ENCODE measurements at places on chromosomes 7 and 10.

GRCh38 chr7:157151626-157152339 is 13.1 kb downstream of the UBE3C start:
- DNase-seq = peak; percentile 63

GRCh38 chr10:131167036-131167860 is 144.3 kb downstream of the TCERG1L start:
- DNase-seq = no peak

DNA sequence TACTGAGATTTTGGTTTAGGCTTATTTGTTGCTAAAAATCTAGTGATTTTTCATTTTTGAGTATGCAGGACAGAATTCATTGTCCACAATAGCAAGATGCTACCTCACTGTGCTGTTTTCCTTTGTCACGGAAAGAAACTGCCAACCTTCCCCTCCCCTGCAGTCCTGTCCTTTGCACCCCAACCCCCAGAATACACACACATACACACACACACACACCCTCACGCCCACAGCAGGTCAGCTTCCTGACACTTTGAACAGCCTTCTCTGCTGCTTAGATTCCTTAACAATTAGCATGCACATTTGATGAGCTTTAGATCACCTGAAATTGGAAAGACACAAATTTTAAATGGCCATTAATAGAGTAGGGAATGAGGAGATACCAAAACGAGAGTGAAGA is 32.1 kb downstream of the ARMC3 start:
- no peak for DNase-seq

GRCh38 chr10:120162471-120162870 is 269.9 kb downstream of the SEC23IP start:
- DNase-seq = no peak

GRCh38 chr7:28192786-28193585 is 12.4 kb upstream of the JAZF1 start:
- DNase-seq = no peak

- DNase-seq = no peak
These were observed 108.5 kb downstream of the ELAPOR2 start for GRCh38 chr7:86950944-86951343.
